ENCODE measurements at places on chromosomes 3 and 15.

DNA sequence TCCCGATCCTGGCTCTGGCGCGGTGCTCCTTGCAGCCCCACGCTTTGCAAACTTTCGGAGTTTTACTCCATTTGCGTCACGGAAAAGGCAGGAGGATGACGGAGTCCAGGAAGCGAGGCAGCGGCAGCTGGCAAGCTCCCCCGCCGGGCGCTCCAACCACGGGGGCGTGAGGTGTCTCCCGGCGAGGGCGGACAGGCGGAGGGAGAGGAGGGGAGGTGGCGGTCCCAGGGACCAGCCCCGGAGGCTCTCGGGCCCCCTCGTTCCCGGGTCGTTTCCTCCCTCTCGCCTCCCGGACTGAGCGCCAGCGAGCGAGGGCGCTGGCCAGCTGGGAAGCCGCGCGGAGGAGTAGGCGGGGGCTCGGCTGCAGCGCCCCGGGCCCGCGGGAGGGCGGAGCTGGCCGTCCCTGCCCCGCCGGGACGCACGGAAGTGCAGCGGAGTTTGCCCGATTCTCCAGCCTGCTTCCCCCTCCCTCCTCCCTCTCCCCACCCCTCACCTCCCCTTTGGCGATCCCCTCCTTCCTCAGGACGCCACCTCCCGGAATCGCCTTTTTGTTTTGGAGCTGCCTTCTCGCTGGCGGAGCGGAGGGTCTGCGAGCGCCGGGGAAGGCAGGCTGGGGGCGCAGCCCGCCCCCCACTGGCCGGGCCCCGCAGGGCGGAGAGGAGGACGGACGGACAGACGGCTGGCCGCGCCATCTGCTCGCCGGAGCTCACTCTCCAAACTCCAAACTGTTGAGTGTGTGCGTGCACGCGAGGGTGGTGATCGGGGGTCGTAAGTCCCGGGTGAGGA is at the start of gene SNX33:
TSS of gene SNX33 (plus strand) at position 543 of the 786 bp plus-strand sequence. CDS start 1,191 bp downstream, outside the sequence.
- peak; percentile 53 for DNase-seq

DNA sequence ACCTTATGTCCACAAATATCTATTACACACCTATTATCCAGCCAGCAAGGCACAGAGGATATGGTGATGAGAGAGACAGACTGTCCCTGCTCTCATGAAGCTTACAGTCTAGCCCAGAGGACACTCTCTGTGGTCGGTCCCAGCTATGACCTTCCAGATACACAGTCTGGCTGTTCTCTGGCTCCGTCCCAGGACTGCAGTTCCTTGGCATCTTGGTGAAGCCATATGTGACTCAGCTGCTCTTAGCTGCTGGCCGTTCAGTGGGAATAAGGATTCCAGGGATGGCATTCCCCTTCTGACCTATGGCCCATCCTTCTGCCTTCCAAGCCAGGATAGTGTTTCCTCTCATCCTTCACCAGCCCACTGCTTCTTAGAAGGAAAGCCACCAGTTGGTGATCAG is 30.8 kb downstream of the MEX3B start:
- DNase-seq, result no peak

GRCh38 chr15:47588958-47589357 is 128.3 kb upstream of the SEMA6D start:
- no peak for DNase-seq

DNA sequence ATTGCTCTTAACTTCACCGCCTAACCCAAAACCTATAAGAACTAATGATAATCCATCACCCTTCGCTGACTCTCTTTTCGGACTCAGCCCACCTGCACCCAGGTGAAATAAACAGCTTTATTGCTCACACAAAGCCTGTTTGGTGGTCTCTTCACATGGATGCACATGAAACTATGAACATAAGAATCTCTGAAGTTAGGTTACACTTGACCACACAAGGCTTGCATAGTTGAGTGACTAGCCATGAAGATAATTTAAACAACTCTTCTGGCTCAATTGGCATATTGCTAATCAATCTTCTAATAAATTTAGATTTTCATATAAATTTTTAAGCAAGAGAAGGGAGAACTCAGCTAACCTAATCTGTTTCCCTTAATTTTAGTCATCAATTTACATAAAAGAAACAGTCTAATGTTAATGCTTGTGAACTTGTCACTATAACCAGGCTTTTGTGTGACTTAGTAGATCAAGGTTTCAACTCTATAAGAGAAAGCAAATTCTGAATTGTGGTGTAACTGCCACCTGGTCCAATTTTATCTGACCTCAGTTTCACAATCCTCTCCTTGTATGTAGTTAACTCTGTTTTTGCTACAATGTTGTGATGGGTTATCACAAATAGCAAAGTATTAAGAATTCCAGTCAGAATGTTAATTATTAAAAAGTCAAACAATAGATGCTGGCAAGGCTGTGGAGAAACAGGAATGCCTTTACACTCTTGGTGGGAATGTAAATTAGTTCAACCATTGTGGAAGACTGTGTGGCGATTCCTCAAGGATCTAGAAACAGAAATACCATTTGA is 82.0 kb downstream of the HHLA2 start:
- DNase-seq, result no peak

DNA sequence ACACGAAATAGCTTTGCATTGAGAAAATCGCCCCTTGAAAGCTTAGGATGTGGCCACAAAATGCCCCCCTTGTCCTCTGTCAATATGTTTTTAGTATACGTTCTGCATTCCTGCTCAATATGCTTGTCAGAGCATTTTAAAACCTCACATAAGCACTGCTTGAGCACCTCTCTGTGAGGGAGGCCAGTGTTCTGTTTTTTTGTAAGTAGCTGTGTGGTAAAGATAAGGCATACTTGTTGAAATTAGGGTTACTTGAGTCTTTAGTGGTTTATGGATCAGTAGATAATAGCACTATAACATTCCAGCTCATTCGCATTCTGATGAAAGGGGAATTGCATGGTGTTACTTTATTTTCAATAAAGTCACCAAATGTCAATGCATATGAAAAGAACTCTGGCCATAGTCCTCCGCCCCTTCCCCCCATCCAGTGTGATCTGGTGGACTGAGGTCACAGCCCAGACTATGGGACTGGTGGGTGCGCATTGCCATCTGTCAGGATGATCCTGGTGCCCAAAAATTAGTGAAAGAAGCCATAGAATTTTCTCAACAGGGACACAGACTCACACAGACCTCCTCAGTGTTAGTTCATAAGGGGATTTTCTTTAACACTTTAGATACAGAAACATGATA is 33.1 kb downstream of the IL1RAP start:
- DNase-seq, result no peak

GRCh38 chr3:42753757-42754156 is 19.3 kb downstream of the CCDC13 start:
- DNase-seq, result no peak

DNA sequence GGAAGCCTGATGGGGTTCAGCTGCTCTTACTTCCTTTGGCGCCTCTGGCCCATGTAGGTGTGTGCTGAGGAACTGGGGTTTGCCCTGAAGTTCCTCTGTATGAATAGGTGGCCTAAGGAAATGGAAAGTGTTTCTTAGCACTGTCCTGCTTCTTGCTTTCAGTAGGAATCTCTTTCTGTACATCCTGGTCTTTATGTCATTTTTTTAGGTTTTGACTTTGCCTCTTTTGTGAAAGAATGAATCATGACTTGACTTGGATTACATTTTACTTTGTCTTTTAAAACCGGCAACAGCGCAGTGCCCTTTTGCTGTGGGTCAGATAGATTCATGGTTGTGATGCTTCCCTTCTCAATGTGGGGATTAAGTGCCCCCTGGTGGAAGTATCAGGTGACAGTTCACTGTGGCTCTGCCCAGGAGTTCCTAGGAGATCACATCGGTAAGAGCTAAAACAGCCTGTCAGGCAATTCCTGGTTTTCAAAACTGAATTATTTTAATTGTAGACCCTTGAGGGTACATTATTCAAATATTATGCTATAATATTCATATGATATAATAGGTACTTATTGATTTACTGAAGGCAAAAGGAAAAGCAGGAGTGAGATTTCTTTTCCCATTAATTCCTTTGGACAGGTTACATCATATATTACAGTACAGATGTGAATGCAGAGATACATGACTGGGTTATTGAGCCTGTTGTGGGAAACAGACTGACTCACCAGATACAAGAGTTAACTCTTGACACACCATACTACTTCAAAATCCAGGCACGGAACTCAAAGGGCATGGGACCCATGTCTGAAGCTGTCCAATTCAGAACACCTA is 95.4 kb downstream of the HCN4 start:
- DNase-seq, result no peak

DNA sequence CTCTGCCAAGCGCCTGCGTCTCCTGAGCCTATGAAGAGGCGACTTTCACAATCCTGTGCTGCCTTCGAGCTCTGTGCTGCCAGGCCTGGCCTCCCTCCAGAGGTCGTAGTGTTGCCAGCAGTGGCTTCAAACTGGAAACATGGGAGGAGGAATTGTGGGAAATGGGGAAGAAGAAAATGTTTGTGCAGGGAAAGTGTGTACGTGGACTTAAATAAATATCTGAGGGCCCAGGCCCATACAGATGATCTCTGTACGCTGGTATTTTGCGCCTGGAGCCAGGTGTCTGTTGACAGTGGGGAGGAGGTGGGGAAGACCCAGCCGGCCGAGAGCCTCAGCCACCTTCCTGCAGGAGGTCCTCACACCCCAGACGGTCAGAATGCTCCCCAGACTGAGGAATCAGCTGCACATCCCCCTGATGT is 44.6 kb downstream of the ZBTB38 start:
- DNase-seq, result no peak

DNA sequence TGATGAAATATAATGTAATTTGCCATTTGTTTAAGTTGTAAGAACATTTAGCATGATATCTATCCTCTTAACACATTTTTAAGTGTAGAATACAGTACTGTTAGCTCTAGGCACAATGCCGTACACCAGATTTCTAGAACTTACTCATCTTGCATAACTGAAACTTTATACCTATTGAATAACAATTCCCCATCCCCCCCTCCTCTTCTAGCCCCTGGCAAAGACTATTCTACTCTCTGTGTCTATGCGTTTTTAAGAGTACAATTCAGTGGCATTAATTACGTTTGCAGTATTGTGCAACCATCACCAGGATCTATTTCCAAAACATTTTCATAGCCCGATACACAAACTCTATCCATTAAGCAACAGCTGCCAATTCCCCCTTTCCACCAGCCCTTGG is 261.7 kb downstream of the PLOD2 start:
- DNase-seq, result no peak

- DNase-seq, result no peak
Observed at GRCh38 chr3:71149959-71150954, 433.3 kb downstream of the FOXP1 start.

DNA sequence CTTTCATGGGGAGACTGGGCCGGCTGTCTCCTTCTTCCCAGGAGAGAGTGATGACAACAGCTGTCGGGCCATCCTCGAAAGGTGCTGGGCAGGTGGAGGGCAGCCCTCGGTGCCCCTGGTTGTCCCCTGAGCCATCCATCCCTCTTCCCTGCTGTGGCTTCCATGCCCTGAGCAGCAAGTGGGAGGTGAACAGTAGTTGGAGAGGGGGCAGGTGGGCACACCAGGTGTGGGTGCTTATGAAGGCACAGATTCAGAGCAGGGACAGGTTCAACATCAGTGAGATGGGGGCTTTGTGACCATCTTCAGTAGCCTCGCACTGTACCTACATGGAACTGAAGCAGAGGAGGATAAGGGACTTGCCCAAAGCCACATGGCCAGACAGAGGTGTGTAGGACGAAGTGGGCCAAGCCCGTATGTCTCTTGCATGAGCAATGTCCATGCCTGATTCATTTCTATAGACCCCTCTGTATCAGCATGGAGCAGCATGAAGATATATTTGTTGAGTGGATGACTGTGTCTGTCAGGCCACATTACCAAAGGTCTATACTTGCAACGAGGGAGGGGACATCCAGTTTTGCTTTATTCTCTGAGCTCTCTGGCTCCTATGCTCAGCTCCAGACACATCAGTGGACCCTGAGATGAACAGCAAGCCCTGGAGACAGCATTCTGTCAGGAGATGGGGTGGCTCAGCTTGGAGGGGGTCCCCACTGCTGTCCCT is 107.8 kb downstream of the FBLN2 start:
- DNase-seq, result no peak

GRCh38 chr15:85329561-85330422 is 50.6 kb upstream of the AKAP13 start:
- no peak for DNase-seq

Measured in T1000 (cell line).